Esophagus squamous epithelium (tissue), 5 donors: ENCODE measurements at places on chromosomes 5 and 9.

GRCh38 chr9:106892632-106893031 lies 29.7 kb downstream of the ZNF462 start:
- DNase-seq: no peak

DNA sequence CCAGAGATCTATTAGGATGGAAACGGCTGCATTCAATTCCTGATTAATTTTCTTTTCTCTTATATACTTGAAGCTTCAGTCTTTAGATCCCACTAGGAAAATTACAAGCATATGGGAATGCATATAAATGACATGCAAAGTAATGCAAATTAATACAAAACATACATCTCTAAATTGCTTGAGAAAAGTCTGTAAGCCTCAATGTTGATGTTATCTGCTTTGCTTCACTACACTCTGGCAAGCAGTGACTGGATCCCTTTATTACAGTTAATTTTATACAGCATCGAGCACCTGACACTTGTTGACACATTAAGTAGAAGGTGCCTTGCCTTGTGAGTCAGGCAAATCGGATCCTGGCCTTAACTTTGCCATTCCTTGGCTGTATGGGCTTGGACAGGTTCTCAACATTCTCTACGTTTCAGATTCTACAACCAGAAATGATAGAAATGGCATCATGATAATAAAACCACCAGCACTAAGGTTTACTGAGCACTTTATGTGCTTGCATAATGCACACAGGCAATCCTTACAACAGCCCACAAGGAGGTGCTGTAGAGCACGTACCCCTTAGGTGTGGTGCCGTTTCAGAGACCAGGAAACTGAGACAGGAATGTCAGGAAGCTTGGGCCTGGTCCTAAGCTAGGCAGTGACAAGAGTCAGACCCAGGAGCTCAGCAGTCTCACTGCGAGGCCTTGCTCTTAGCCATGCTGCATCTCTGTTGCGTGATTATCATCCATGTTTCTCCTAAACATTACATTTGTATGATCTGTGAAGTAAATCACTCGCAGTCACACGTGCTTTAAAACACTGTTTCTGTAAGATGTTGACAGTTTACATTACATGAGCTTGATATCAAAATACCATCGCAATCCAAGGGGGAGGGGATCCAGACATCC lies 2.7 kb downstream of the GCNT4 start:
- DNase-seq: no peak

- no peak for DNase-seq
These were observed 201.0 kb downstream of the WDR70 start for GRCh38 chr5:37580106-37580505.

- no peak for DNase-seq
These were observed 24.1 kb upstream of the CDH9 start for GRCh38 chr5:27062451-27062850.

GRCh38 chr5:132457371-132458225 lies 33.0 kb downstream of the IRF1 start:
- DNase-seq: no peak

DNA sequence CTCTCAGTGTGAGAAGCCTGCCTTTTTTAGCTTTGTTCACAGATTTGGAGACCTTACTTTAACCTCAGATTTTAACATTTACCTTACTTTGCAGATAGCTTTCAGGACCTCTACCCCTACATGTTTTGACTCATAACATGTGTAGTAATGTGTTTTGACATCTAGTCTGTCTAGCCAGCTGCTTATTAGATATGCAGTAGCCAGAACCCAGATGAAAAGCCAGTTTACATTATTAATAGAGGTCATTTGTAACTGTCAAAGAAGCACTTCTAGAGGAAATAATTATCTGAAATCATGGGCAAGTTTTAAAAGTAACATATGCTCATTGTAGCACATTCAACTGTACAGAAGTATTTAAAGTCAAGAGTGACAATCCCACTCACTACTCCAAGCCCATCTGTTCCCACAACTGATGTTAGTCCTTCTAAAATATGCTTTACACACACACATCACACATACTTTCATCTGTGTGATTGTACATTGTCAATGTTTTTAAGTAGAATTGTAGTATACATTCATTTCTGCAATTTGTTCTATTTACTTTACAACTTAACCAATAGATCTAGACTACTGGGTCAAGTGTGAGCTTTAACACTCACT lies 71.8 kb upstream of the NIPAL4 start:
- DNase-seq: no peak

DNA sequence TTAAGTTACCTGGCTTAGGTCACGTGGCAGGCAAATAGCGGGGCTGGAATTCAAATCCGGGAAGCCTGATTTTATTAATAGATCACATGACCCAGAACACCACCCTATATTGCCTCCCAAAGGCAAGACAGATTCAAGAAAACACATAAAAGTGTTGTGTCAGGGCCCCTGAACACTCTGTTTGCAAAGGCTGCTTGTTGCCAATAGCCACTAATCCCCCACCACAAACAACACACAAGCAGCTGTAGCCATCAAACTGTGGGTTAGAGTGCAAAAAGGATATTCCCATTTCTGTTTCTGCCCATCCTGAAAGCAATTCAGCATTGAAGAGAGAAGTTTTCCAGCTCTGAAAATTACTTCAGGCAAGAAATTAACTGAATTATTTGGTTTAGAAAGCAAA lies 358.9 kb upstream of the RFX3 start:
- DNase-seq: no peak

DNA sequence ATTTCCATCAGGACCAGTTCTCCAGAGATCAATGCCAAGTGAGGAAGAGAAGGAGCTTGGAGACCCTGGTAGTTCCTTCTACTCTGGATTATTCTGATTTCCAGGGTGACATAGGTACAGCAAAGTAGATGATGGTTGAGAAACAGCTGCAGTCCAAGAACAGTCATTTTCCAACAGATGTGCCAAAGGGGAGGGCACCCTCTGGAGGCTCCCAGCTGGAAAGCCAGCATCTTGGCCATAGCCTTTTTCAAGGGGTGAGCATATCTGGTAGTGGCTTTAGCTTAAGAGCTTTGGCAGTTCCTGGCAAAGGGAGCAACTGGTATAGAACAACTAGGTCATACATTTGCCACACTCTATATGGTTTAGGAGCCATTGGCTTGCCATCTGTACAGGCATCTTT lies 492.7 kb downstream of the RASEF start:
- DNase-seq: no peak

- DNase-seq: no peak
These were observed 449.6 kb upstream of the BRINP1 start for GRCh38 chr9:119818726-119819435.

GRCh38 chr9:68740561-68740960 lies 35.5 kb downstream of the PIP5K1B start:
- no peak for DNase-seq

DNA sequence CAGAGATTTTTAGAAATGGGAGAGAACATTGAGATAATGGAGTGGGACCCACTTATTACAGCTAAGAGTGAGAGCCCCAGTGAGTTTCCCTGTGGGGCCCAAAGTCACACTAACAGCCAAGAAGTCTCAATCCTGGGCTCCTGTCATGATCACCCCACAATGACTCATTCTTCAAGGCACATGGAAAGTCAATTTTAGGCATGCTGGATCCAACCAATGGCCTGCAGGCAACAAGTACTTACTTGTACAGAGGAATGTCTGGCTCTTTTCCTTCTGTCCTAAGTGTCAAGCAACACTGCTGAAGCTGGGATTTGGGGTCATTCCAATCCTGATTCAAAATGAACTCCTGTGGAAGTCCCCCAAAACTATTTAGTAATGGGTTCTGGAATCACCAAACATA lies 123.1 kb downstream of the DROSHA start:
- DNase-seq: no peak

DNA sequence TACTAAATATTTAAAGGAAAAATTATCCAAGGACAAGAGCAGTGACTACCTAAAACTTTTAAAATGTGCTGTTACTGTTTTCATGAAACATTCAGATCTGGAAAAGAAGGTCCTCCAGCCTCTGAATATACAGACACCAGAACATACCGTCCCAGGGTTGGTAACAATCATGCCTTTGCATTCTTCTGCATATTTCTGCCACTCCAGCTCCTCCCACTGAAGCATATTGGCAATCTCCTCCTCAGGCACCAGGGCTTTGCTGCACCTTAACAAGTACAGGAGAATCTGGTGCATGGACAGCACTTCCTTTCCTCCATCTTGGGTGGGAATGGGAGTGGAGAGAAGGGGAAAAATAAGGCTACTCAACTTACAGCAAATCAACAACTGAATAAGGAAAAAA lies 60.0 kb downstream of the DROSHA start:
- DNase-seq: no peak

DNA sequence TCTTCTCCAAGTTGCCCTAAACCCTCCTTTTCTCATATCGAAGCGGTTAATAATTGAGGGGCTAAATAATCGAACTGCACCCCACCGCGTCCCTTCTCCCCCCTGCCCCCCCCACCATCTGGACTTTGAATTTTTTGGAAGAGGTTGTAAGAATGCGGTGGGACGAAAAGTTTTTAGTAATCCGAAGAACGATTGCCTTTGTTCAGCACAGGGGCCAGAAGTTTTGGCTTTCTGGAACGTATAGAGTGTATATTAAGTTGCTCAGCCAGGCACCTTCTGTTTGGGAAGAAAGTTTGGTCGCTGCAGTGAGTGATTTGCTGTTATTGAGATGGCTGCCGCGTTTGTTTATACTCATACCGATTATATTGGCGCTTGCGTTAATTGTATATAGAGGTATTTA lies 518 bp downstream of the ERBIN start:
- DNase-seq: no peak

- no peak for DNase-seq
These were observed 12.2 kb upstream of the ISL1 start for GRCh38 chr5:51371052-51371451.

- no peak for DNase-seq
These were observed 83.0 kb upstream of the IFNK start for GRCh38 chr9:27440888-27441740.

DNA sequence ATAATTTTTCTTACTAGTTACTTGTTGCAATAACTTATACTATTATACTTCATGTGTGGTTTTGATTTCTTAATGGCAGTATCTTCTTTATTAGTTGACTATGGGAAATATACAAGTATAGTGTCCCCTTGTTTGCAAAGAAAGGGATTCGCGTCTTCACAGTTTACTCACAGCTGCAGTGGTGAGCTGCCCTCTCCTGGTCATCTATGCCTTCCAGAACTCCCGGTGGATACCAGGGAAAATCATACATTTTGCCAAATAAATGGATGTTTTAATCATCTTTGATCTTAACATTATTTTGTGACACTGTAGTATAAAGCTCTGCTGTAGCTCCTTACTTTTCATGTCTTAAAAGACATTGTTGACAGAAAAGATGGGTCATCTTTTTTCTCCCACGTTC lies 142.0 kb downstream of the ZCCHC7 start:
- no peak for DNase-seq

- DNase-seq: no peak
These were observed 7.9 kb downstream of the TXN start for GRCh38 chr9:110248361-110248760.

GRCh38 chr5:38557308-38557710 lies 863 bp upstream of the LIFR start:
- DNase-seq: no peak

DNA sequence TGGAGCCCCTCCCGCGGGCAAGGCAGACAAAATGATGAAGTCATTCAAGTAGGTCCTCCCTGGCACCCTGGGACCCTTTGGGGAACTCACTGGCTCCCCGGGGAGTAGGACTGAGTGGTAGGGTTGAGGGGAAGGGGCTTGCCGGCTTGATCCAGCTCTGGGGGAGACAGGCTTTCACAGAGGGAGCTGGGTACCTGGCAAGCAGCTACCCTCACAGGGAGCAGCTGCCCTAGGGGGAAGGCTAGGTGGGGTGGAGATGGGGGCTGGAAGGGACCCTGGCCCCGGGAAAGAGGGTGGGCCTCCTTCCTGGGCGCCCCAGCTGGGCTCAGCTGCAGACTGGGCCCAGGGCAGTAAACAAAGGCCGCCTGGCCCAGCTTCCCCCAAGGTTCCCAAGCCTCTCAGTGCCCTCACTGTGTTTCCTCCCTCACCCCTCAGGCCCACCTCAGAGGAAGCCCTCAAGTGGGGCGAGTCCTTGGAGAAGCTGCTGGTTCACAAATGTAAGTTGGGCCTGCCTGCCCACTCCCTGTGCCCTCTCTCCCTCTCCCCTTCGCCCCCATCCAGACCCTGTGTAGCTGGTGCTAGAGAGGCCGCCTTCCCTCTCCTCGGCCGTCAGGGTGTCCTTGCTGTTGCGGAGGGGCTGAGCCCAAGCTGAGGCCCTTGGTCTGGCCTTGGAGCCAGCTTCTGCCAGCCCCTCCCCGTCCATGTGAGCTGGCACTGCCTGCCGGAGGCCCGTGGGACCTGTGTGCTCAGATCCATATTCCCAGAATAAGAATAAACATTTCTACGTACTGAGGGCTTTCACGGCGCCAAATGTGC lies 131.2 kb downstream of the RGS3 start:
- no peak for DNase-seq

GRCh38 chr9:21070171-21070571 lies 7.6 kb downstream of the IFNB1 start:
- no peak for DNase-seq

DNA sequence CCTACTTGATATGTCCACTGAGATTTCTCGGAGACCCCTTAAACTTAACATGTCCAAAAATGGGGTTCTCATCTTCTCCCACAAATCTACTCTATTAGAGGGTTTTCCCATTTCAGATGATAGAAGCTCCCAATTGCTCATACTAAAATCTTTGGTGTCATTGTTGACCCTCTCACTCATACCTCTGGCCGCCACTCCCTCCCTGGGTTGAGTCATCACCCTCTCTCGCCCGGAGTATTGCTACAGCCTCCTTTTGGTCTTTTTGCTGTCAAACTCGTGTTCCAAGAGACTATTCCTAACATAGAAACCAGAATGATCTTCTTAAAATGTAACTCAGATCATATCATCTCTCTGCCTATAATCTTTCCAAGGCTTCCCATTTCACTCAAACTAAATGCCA lies 91.0 kb upstream of the GNAQ start:
- no peak for DNase-seq

GRCh38 chr5:179777909-179778308 lies 15.9 kb upstream of the LTC4S start:
- DNase-seq: no peak

DNA sequence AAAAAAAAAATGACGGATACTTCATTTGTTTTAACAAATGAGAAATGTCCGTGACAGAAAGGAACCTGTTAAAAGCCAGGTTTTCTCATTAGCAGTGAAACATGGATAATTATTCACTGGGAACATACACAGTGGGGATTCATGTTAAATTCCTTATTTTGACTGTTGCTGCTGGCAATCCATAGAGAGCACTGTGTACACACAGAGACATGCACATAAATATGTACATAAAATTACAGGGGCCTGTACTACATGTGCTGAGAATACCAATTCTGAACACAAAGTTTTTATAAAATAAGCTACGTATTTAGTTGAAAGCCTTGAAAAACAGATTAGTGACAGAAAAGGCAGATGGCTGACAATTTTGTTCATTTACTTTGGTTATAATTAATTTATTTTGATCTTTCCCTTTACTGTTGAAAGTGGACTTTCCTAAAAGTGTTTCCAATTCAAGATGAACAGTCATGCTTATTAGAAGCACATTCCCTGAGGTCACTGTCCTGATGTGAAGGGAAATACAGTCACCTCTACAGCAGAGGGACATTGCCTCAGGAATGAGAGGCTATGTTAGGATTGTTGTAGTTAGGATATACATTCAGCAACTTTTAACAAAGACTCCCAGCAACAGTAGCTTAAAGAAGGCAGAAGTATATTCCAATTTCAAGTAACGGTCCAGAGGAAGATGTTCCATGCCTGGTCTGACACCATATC lies 166.7 kb downstream of the SAXO1 start:
- DNase-seq: no peak
